ENCODE measurements at places on chromosomes 16 and 17.

DNA sequence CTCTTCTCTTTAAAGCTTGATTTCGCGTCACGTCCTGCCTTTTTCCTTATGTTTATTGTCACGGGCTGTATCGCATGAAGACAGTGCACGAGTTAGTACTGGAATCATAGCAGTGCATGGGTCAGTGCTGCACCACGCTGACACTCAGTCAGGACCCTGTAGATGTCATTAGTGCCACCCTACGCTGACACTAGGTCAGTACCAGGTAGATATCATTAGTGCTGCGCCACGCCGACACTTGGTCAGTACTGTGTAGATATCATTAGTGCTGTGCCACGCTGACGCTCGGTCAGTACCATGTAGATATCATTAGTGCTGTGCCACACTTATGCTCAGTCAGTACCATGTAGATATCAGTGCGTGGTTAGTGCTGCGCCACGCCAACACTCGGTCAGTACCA, 106.2 kb upstream of the ZNF469 start:
- DNase-seq: no peak

- DNase-seq: no peak
Measured at GRCh38 chr17:27811961-27812360, 11.6 kb upstream of the NOS2 start.

GRCh38 chr16:86660623-86661022, 82.3 kb downstream of the FOXL1 start:
- no peak for DNase-seq

DNA sequence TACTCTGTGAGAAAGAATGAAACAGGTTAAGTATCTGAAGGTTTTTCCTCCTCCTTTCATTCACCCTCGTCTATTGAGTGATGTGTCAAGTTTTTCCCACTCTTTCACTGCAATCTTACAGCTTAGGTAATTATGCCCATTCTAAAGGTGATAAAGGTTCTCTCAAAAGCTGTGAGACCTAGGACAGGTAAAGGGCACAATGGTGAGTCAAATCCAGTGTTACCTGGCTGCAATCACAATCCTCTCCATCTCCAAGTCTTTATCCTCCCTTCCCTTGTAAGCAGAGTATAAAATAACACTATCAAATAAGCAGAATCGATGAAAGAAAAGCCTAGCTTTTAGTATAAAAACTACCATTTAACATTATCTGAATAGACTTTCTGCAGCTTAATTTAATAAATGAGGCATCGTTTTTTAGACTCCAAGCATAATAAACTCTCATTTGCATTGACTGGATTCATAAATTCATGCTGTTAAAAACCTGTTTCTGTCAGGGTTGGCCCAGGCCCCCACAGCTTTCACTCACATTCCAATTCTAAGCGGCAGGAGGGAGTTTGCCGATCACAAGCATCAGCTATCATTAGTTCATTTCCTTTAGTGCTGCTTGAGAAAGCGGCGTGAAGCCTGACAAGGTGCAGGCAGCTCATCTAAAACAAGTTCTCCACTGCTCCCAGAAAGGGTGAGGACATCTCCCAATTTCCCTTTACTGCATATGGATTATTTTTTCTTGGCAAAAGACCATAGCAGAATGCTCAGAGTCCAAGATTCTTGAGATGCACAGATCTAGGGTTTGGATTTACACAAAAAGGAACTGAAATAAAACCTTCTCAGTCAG, 67.8 kb downstream of the CDH8 start:
- no peak for DNase-seq

GRCh38 chr17:43900183-43900857, 7.0 kb downstream of the MPP2 start:
- peak; percentile 79 for DNase-seq

GRCh38 chr16:48852951-48853350, 243.0 kb upstream of the N4BP1 start:
- no peak for DNase-seq

DNA sequence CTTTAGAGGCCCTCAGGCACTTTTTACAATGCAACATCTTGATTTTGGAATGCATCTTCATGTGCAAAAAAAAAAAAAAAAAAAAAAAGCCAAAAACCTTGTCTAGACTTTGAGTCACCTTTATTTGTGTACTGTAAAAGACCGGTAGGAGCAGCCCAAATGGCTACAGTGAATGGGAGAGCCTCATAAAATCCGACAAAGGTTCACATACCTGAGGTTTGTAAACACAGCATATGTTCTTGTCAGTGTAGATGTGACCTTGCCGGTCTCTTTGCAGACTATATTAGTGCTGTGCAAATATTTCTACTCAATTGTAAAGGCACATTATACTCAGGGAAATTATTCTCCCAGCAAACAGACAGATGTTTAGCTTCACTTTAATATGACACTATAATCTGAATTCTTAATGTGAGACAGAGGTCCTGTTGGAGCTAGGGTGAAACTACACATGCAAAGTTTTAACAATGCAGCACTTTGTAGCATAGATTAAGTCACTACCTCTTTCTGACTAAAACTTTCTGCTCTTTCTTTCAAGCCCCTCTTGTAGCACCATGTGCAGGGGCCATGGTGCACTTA, 211.3 kb downstream of the CA10 start:
- DNase-seq: no peak

- no peak for DNase-seq
Measured at GRCh38 chr16:10250137-10250828, 68.1 kb upstream of the GRIN2A start.

DNA sequence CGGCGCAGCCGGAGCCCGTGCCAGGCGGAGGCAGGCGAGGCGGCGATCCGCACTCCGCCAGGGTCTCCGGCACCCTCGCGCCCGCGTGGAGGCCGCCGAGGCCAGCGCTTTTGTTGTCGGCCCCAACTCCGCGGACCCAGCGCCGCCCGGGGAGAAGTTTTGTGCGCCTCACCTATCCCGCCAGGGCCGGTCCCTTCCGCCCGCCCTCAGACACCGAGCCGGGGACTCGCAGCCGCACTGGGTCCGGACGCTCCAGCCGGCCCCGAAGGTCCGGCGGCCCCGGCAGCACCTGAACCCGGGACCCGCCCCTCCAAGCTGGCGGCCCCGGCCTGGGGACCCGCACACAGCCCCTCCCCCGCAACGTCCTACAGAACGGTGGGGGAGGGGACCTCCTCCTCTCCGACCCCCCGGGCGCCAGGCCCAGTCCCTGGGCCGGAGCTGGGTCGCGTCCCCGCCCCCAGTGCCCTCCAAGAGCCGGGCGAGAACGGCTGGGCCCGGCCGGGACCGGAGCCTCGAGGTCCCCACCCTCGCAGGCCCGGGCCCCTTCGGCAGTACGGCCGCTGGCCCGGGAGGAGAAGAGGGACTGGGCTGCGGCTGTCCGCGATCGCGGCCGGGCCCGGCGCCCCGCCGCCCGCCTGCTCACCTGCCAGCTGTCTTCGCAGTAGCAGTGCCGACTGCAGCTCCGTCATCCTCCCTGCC, 698 bp downstream of the UBE2G1 start:
- DNase-seq: peak; percentile 30

DNA sequence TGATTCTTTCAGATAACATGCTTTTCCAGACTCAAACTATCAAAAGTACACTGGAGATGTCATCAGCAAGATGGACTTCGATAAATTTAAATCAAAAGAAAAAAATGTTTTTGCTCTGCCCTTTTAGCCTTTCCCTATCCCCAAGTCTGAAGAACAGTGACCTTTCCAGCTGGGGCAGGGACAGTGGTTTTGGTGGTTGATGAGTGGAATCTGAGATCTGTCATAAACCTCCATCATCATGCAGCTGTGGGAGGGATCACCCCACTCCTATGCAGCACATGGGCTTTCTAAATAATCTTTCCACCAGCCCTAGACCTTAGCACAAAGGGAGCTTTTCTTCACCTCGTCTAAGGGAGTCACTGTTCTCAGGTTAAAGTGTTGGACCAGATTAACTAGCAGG, 869.5 kb upstream of the SOX9 start:
- no peak for DNase-seq

DNA sequence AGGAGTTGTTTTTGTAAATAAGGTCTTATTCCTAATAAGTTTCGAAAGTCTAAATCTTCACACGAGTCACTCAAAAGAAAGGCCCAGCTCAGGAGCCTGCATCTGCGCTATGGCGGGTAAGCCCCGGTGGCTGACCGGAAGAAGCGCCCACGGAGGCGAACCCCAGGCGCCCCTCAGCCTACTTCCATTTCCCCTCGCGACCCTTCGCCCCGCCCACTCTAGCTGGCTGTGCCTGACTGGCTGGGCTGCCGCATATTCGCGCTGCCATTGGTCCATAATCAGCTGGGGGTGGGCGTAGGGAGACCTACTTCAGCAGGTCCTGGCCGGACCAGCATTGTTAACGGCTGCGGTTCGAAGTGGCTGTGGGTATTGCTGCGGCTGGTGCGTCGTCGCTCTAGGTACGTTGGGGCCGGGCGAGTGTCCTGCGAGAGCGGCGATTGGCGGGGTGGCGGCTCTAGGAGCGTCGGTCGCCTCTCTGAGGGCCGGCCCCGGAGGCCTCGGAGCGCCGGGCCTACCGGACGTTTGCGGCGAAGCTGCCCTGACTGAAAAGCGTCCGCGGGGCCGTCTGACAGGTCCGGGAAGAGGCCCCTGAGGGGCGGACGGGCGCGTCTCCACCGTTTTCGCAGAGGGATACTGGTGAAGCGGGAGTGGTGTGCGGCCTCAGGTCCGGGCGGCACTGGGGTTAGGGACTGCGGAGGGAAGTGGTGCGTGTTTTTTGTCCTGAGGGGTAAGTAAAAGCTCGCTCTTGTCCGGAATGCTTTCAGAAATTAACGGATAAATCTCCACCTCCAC, at the start of gene ATF7IP2:
Gene ATF7IP2, plus strand, starts transcription at position 337 of the 792 bp plus-strand sequence. CDS start 44,560 bp downstream, outside the sequence.
- no peak for DNase-seq

DNA sequence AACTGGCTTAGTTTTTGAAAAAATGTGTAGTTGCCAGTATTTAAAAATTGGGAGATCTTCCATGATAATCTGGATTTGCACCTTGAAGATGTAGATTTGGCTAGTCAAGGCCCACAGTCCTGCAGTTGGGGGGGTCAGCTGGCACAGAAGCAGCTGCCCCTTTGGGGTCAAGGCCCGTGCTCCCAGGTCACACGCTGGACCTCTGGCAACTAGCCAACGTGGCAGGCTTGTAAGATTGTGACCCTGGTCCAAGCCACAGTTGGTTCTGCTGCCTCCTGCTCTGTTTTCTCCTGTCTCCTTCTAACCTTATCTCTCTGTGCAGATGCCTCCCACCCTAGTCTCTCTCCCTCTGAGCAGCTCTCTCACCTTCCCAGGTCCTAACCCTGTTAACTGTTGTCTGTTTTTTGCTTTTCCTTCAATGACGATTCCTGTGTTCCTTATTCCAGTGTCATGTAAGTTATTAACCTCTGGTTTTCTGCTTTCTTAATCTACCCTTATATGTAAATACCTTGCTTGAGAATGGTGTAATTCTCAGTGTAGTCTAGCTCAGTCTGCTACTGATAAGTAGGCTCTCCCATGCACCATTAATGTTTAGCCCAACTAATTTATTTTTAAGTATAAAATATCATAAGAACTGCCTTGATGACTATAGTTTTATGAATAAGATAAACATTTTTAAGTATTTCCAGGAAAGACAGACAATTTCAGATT, 27.9 kb downstream of the CLEC16A start:
- no peak for DNase-seq

DNA sequence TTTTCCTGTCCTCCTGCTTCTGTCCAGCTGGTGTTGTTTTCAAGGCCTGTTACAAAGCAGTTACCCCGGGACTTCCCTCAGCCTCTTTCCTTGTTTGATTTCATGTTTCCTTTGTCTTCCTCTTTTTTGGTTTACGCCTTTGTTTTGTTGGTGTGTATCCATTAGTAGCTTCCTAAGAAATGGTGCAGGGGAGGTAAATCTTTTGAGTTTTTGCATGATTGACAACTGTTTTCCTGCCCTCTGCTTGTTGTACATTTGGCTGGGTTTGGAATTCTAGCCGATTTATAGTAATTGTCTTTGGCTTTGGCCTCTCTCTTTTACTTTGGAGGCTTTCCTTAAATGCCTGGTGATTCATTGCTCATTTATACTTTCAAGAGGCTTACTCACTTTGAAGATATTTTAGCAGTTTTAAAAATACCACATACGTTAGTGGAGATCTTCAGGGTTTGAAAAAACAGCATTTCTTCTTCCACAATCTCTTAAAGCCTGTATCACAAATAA, 32.8 kb downstream of the DNAH2 start:
- no peak for DNase-seq

GRCh38 chr16:68992521-68992920, 112.9 kb upstream of the HAS3 start:
- DNase-seq: no peak

DNA sequence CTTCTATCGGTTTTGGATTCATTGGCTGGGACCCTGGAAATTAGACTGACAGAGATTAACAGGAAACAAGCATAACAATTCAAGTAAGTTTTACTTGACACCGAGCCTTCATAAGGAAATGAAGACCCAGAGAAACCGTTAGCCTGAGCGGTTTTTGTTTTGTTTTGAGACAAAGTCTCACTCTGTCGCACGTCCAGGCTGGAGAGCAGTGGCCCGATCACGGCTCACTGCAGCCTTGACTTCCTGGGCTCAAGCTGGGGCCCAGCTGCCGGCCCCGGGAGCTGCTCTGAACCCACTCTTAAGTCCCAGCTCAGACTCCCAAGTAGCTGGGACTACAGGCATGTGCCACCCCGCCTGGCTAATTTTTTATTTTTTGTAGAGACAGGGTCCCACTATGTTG, 321.3 kb downstream of the SEC14L1 start:
- no peak for DNase-seq
